ENCODE measurements at places on chromosomes 1 and 21. TPM values are rescaled to one million over a fixed set of nuclear protein-coding genes. Genes with fewer than 3 reads are reported as not detected.

AMIGO1 gene
- 0.54 TPM for total RNA-seq

DNA sequence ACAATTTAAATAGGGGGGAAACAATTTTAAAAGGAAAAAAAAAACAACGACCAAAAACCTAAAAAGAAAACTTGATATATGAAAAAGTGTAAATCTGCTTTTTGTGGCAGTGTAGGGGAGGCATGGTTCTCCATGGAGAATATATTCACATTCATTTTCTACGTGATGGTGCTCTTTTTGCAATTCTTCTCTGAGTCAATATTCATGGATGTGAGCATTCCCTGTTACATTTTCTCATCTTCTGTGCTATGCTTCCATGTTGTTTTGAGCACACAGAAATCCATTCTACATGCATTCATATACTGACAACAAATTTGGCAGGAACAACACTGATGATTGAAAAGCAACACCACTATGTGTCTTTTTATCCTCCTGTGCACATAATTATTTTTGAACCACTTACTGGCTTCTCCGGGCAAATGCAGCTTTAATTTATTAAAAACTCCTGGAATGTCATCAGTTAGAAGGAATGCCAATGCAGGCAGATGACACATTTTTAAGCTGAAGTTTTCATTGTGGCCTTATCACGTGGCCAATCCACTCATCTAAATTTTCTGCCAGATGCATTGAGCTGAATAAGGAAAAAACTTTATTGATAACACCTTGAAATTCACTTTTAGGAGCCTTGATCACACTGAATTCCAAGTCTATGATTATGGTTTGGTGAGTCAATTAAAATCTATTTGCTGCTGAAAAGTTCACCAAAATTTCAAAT, 590.6 kb downstream of the NUF2 start:
- DNase-seq = peak; percentile 42

DNA sequence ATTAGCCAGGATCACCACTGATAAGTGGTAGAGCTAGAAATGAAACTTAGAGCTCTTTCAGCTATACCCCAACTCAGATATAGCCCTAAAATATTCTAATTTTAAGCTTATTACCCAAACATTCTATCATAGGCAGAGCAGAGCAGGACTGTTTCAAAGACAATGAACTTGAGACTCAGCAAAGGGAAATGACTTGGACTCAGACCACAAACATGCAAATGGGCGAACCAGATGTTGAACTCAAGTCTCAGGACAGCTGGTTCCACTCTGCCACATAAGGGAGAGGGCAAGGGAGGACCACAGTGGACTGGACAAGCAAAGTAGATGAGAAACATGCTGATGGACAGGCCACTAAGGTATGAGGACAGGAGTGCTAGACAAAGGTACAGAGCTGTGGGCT, 315.3 kb downstream of the OMA1 start:
- no peak for DNase-seq

GRCh38 chr1:10912441-10912840, 100.0 kb upstream of the TARDBP start:
- DNase-seq = no peak

DNA sequence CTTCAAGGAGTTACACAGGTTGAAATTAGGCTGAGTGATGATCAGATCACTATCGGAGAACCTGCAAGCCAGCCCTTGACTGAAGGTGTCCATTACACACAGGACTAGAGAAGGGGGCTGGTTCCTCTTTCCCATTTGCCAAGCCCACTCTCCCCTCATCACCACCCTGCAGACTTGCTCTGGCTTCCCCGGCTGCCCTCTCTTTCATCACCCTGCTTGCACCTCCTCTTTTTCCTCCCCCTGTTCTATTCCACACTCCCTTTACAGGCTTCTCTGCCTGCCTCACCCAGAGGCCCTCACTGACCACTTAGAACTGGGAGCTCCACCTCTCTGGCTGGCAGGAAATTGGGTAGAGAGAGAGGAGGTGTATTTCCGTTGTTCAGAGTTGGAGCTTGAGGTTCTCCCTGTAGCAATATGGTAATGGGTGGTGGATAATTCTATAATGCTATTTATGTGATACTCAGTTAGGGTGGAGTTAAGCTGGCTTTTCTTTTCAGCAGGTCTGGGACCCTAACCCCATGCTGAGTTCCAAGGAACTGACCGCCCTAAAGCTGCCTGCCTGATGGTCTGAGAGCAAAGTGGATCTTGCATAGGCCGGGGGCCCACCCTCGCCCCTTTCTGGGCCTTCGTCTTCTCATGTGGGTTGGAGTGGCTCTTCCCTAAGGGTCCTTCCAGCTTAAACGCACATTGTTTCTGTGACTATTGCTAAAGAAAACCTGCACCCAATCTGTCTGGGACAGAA, 111.8 kb upstream of the ADAR start:
- DNase-seq = no peak

CHAF1B gene
- 0.49 TPM for total RNA-seq

GRCh38 chr1:243735457-243735856, 114.6 kb downstream of the AKT3 start:
- DNase-seq = no peak

DNA sequence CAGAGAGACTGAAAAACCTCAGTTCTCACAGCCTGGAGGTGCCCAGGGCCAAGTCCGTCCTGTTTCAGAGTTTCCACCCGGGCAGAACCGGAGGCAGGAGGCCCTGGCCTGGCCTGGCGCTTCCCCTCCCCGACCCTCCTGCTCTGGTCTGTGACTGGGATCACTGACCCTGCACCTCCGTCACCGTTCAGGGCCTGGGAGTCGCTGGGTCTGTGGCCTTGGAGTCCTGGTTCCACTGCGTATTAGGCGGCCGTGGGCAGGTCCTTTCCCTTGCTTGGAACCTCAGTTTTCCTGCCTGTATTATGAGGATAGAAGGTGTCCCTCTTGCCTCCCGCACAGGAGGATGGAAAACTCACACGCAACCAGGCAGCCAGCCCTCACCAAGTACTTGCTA, 533 bp upstream of the PLA2G2E start:
- no peak for DNase-seq

DNA sequence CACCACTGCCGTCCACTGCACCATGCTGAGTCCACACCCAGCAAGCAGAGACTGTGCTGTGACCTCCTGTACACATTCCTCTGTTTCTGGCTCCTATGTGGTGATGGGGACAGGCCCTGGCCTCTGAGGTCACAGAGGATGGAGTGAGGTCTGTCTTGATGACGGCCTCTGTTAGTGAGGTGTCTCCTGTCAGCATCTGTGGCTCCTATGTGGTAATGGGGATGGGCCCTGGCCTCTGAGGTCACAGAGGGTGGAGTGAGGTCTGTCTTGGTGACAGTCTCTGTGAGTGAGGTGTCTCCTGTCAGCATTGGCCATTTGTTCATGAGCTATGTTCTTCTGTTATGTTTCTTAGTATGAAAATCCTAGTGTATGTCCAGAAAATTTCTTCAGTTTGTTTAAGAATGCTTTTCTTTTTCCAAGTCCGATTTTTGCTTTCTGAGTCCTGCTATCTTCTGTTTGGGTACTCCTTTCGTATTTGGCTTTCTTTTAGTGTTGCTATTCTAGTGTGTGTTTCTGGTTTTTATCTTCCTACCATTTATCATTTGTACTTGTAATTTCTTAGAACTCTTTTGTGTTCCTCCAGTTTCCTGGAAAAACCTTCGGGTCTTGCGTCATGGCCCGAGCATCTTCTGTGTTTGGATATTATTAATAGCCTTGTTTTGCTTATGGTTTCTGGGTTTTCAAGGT, 13.4 kb downstream of the SNAP47 start:
- DNase-seq = peak; percentile 78

DNA sequence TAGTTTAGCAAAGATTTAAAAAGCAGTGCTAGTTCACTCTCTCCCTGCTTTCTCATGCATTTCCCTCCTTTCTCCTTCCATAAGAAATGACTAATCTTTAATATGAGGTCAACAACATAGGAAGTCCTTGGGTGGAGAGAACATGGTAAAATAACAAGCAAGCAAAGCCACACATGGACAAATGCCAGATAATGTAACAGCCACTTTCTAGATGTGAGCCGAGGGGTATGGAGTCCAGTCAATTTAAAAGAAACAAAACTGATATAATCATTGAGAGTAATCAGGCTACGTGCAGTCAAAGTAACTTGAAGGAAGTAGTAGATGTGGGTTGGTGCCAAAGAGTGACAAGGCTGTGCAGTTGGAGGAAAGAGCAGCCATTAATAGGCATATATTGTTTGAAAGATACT, 69.6 kb downstream of the DUSP10 start:
- DNase-seq = peak; percentile 39

PRAMEF20 gene
- total RNA-seq = not detected

MYBPH gene
- total RNA-seq = 0.08 TPM

RIPK4 gene
- total RNA-seq = 0.45 TPM

- DNase-seq = no peak
Measured at GRCh38 chr1:230143534-230143933, 76.5 kb downstream of the GALNT2 start.

TSACC gene
- not detected for total RNA-seq

DNA sequence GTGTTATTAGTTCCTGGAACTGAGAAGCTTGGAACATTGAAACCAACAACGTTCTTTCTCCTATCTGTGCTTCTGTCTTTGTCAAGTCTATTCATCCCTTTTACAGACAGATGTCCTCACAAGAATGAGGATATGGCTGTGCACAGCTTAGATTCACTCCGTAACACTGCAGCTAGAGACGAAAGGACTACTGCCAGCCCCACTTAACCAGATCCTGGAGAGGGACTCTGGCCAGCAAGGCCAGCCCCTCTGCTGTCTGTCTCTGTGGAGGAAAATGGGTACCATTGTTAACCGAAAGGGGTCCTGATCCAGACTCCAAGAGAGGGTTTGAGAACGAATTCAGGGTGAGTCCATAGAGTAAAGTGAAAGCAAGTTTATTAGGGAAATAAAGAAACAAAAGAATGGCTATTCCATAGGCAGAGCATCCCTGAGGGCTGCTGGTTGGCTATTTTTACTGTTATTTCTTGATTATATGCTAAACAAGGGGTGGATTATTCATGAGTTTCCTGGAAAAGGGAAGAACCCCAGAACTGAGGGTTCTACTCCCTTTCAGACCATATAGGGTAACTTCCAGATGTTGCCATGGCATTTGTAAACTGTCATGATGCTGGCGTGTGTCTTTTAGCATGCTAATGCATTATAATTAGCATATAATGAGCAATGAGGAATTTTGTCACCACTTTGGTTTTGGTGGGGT, 17.4 kb upstream of the USP24 start:
- no peak for DNase-seq

DNA sequence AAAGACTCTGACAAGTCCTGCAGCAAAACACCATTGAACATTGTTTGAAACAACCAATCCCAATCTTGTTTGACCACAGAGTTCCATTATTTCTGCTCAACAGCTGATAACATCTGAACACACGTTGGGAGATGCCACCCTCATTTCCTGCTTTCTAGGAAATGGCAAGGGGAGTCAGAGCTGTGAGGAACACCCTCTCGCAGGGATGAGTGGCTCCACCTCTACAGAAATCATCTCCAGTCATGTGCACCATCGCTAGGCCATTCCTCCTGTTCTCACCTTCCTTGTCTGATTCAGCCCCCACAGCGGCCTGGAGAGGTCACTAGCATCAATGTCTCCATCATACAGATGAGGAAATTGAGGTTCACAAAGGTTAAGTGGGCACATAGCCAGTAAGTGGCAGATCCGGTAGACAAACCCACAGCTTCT, 22.4 kb upstream of the RUNX3 start:
- DNase-seq = no peak

- DNase-seq = no peak
Measured at GRCh38 chr21:43762303-43763128, 13.6 kb downstream of the CSTB start.

Measured in fibroblast of the aortic adventitia (primary cell).